ENCODE measurements at places on chromosomes 11 and 22.

DNA sequence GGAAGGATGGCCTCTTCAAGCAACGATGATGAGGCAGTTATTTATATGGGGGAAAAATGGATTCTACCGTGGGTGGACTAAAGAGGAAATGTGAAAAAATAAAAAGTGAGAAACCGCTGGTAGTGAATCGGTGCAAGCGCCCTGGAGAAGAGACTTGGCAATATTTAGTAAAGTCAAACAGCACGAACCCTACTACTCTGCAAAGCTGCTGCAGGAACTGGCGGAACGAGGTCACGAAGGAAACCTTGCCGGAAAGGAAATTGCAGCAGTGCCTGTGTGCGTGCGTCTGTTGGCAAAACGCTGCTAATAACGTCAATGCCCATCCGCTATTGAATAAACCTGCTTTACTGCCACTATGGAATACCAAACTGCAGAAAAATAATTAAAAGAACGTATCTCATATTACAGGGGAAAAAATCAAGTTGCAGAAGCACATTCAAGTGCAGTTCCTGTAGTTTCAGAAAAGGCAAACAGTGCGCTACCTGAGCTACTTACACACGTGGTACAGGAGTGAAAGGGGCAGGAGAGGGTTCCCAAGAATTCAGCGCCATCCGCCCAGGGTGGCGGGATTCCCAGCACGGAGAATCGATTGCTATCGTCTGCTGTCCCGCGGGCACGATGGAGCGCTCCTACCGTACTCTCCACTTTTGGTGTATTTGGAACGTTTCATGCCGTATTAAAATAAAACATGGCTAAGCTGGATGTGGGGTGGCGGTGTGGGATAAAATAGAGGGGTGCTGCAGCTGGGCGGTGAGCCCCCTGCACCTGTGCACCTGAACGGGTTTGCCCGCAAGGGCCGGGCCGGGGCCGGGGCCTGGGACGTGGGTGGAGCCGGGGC lies 585 bp upstream of the NADSYN1 start:
- peak; percentile 42 for DNase-seq

DNA sequence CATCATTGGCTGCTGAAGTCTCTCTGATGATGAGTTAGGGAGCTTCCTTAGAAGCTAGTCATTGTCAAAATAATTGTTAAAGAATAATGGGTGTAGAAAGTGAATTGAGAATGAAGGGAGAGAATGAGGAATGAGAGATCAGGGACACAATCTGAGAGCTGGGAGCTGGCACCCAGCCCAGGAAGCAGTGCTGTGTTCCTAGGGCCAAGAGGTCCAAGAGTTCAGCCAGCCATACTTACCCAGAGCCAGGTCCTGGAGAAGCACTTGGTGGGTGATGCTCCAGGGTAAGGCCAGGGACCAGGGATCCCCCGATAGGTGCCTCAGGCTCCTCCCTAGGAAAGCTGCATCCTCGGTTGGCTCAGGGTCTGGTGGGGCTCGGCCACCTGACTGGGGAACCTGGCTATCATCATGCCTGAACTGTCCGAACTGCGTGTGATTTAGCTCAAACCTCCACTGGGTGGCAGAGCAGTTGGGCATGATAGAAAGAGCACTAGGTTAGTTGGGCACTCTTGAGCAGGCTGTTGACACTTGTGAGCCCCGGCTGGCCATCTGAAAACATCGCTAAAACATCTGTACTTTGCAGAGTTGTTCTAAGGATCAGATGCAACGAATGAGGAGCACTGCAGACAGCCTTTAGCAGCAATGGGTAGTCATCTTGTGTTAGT lies 123.9 kb upstream of the NCAM1 start:
- DNase-seq: no peak

DNA sequence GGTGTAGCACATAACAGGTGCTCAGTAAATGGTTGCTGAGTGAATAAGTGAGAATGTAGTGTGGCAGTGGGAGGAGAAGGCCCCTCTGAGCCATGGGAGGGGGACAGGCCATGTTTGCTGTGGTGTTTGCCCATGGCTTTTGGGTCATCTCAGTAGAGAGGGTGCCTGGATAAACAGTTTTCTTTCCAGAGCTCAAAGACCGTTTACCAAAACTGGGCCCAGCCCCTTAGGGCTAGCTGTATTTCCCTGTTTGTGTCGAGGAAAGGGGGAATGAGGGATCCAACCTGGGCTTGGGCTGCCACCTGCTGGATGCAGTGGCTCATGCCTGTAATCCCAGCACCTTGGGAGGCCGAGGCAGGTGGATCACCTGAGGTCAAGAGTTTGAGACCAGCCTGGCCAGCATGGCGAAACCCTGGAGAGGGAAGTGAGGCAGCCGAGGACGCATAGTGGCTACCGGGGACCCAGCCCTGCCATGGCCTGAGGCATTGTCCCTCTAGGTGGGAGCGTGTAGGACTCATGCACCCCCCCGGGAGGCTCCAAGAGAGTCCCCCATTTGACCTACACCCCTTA lies 8.7 kb upstream of the LTO1 start:
- no peak for DNase-seq

GRCh38 chr22:23080613-23081290 lies 10.4 kb downstream of the GNAZ start:
- DNase-seq: no peak

- DNase-seq: no peak
Measured at GRCh38 chr11:65445101-65445603, 22.6 kb downstream of the NEAT1 start.

DNA sequence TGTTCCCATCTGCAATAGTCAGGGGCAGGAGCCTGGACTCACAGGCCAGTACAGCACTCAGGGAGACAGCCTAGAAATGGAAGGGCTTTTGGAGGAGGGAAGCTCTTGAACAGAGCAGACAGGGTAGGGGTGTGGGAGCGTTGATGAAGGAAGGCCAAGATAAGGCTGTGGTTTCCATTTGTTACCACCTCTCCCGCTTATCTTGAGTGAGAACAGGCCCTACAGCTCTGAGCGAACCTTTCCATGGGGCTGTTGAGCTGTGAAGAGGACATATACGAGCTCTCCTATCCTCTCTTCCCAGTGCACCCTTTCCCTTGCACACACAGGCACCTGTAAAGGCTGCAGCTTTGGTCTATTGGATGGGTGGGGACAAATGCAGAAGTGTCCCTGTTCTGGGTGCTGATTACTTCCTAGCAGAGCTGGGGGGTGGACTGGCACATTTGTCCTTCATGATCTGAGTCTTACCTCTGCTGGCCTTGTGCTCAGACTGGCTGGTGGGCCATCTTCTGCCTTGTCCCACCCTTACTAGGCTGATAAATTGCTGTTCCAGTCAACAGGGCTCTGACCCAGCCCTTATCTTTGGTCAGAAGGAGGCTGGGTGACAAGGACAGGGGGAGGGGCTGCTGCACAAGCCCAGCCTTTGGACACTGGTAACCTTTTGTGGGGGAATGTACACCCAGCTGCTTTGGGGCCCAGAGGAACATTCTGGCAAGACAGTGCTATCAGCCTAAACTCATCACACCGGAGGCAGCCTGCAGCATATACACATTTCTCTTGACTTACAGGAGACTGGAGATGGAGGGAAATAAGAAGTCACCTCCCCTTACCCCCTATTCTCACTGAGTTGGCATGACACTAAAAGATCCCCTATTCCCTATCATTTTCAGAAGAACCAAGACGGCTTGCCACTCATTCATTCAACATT lies 80.1 kb upstream of the NNMT start:
- no peak for DNase-seq

DNA sequence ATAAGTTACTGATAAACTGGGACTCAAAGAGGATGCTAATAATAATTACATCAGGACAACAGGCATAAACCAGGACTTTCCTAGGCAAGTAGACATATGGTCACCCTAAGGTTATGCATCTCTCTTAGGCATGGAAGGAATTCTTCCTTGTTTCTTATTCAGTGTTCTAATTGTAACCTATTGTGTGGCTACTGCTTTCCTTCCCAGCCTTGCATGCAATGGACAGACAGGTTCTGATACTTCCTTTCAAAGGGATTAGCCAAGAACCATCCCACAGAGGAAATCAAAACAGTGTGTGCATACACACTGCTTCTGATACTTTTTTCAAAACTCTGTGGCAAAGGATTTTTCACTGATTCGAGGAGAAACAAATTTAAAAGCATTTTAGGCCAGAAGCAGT lies 48.3 kb downstream of the RRAS2 start:
- DNase-seq: no peak

- DNase-seq: no peak
Measured at GRCh38 chr22:21098099-21098671, 52.4 kb downstream of the LRRC74B start.

DNA sequence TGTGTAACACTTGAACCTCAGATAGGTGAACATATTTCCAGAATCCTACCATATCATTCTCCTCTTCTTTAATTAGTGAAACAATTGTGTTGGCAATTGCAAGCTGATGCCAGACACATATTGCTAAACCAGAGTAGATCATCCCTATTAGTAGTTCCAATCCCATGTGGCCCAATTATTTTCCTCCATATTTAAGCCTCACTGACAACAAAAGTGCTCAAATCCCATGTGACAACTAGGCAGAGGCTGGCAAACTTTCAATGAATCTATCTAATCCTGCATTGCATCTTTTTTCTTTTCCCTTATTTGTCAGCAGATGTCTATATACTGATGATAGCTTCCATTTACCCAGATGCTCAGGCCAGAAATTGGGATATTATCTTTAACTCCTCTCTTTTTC lies 90.4 kb downstream of the GRIA4 start:
- DNase-seq: no peak

GRCh38 chr22:26673486-26673885 lies 16.1 kb downstream of the MIAT start:
- DNase-seq: no peak

DNA sequence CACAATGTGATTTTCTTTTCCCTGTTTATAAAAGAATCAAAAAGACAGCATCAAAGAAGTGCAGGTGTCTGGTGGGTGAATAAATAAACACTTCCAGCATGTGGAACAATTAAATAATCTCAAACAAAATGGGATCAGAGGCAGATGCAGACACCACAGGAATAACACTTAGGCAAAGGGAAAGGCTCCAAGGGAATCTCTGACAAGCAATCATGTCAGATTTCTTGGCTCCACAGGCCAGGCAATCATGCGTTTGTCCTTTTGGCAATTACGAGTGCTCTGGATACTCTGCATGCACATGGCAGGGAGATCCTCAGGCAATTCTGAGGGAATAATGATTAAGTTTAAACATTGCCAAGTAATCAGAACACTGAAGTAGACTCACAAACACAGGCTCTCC lies 403.5 kb upstream of the LUZP2 start:
- DNase-seq: peak; percentile 17

DNA sequence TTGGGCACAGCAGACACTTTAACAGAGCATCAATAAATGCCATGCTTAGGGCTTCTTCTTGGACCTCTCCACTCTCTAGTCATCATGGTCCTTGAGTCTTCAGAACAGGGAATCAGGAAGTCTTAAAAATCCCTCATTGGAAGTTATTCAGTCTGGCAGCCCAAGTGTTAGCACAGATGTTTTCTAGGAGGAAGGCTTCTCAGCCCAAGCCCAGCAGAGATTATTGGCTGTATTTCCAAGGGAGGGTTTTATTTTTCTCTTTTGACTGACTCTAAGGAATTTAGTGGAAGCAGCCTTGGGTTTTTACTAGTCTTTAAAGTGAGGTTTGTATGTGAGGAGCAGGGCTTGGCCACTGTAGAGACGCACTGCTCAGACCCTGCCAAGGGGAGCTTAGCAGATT lies 41.9 kb downstream of the CEP164 start:
- DNase-seq: peak; percentile 55

- peak; percentile 47 for DNase-seq
Measured at GRCh38 chr22:22397292-22397870, 111.2 kb downstream of the ZNF280B start.

DNA sequence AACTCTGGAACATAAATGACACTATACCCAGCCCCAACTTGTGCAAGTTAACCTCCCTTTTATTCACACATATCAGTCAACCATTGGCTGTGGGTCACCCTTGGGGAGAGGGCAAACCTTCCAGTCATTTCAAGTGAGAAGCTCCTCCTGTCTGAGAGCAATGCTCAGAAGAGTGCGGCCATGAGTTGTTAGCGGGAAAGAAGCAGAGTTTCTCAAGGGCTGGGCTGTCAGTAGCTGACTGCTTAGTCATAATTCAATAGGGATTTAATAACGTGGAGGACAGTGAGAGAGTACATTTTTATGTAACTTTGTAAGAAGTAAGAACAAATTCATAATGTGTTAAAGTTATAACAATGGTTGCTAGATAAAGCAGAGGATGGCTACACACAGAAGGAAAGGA lies 5.1 kb downstream of the PATE2 start:
- no peak for DNase-seq

- no peak for DNase-seq
Measured at GRCh38 chr22:24498824-24499223, 3.7 kb downstream of the UPB1 start.

GRCh38 chr22:46613606-46614021 lies 6.6 kb upstream of the GRAMD4 start:
- no peak for DNase-seq

- no peak for DNase-seq
Measured at GRCh38 chr11:1121813-1122663, 35.7 kb upstream of the MUC5AC start.

DNA sequence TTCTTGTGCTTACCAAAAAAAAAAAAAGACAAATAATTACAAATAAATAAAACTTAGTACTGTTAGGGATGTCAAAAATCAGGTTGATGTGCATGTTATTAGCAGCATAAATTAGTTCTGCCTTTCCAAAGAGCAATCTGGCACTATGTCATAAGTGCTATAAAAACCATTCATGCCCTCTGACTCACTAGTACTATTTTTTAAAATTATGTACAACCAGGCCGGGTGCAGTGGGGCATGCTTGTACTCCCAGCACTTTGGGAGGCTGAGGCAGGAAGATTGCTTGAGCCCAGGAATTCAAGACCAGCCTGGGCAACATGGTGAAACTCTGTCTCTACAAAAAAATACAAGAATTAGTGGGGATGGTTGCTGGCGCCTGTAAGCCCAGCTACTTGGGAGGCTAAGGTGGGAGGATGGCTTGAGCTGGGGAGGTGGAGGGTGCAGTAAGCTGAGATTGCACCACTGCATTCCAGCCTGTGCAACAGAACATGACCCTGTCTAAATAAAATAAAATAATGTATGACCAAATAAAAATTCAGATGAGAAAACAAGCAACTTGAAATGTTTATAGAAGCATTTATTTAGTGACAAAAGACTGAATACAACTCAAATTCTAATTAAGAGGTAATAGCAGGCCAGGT lies 25.3 kb downstream of the UEVLD start:
- no peak for DNase-seq

DNA sequence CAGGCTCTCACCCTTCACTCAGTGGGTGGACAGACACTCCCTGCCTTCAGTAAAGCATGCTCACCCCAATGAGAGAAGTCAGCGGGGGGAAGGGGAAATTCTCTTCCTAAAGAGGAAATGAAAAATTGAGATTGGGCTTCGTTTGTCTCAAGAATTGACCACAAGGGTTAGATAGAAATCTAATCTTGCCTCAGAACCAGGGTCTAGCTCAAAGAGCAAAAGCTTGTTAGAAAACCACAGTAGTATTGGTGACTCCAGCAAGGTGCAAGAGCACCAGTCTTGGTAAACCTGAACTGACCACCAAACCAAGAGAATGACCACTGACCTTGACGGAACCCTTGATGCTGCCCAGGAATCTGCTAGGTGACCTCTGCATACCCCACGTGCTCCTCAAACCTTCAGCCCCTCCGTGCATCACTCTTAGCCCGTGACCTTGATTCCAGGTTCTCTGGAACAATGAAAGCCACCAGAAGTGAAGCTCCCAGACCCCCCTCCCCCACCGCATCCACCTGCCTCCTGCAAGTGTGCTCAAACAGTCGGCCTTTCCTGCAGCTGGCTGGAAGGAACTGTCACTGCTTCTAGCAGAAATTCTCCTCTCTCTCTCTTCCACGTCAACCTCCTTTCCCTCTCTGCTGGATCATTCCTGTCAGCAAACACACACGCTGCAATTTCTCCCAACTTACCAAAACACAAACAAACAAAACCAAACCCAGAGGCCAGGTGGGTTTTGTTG lies 3.1 kb upstream of the TMA7B start:
- DNase-seq: no peak

Measured in hindlimb muscle (tissue), 1 donor.